Activated CD8-positive, alpha-beta T cell treated with anti-CD3 and anti-CD28 coated beads, Interleukin-2, amount 10 ng/mL, durations not matched to agents 7 days and 5 days (primary cell): ENCODE measurements at places on chromosomes 7 and 10. TPM values are rescaled to one million over a fixed set of nuclear protein-coding genes. Genes with fewer than 3 reads are reported as not detected.

GRCh38 chr10:121459622-121460453 lies 138.4 kb downstream of the FGFR2 start:
- DNase-seq, result no peak

DNA sequence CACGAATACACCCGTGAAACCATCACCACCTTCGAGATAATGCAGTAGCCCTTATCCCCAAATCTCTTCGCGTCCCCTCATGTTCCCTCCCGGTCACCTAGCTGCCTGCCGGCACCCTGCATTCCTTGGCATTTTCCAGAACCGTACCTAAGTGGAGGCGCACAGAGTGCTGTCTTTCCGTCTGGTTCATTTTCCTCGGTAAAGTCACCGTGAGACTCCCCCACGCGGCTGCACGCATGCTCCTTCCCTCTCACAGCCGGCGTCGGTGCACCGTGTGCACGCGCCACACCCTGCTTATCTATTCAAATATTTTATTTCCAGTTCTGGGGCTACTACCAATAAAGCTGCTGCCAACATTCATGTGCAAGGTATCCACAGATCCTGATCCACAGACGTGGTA lies 65.5 kb upstream of the NKX6-2 start:
- no peak for DNase-seq

DNA sequence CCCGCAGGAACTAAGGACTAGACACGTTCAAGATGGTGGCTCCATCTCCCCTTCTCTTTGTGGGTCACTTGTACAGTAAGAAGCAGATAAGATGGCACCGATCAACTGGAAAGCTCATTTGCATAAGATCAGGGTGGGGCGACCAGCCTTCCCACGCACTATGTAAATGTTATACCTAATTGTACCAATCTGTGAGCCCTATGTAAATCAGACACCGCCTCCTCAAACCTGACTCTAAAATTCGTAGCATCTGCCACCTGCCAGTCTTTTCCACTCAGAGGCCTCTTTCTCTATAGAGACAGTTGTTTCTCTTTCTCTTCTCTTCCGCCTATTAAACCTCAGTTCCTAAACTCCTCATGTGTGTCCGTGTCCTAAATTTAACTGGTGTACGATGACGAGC lies 324.5 kb downstream of the PHF14 start:
- no peak for DNase-seq

DNA sequence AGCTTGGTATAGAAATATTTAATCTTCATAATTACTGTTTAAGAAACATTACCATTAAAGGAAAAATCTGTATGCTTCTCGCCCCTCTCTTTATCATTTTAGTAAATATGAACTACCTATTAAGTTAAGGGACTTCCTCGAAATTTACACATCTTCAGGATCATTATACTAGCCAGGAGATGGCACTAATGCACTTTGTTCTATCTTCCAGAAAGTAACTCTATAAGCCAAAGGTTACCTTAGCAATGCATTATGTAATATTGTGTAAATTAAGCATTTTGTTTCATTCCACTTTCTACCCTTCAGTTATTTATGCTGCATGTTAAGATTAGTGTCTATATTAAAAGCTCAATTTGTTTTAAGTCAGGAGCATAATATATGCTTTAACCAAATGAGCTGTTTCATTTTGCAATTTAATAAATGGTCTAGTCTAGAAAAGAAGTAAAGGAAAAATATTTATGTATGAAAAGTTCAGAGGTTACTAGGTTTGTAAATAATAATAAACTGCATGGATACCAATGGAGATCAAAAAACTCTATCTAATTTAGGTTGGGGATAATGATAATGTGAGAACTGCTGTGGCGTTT lies 128.5 kb downstream of the ANKRD7 start:
- DNase-seq, result no peak

GRCh38 chr7:150973571-150974451 lies 4.3 kb downstream of the KCNH2 start:
- no peak for DNase-seq

DNA sequence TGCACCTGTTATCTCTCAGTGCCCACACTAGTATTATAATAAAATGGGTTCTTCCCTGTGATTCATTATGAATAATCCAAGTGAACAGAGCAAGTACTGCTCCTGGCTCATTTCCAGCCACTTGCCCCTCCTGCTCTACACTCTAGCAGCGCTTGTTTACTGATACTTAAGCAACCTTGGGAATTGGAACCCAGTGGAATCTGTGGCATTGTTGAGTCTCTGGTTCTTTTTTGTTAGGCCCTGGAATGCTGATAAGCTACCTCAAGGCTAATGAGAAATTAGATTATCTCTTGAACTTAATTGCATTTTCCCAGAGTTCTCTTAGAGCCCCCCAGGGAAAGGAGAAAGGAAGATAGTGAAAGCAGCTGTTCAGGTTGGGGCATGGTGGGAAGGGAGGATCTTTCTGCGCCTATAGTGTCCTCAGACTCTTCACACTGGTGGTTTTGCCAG lies 34.0 kb downstream of the PRKAR2B start:
- no peak for DNase-seq

GRCh38 chr10:124267231-124267885 lies 151.4 kb downstream of the OAT start:
- no peak for DNase-seq

DNA sequence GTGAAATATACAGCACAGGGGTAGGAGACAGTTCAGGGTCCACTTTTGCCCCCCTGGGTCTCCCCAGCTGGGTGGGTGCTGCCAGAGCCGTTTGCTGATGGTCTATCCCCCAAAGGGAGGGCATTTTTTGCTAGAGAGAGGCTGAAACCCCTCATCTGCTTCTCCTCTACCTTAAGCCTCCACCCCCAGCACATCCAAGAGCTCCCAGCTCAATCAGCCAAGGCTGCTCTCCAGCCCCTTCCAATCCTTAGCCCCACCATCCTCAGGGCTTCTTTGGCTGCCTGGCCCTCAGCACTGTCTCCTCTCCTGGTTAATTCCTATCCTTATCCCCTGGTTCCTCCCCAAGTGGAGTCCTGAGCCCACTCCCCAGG lies 153.1 kb downstream of the AOAH start:
- no peak for DNase-seq

The CFAP46 gene
- not detected for total RNA-seq

The SPDYE6 gene
- total RNA-seq, result not detected

The AKR1C3 gene
- total RNA-seq, result 3.9 TPM
